ENCODE measurements at places on chromosomes 2 and 18.

GRCh38 chr18:44813586-44813985 is 132.9 kb downstream of the SETBP1 start:
- no peak for DNase-seq

GRCh38 chr2:80153151-80153550 is 151.4 kb downstream of the LRRTM1 start:
- no peak for DNase-seq

DNA sequence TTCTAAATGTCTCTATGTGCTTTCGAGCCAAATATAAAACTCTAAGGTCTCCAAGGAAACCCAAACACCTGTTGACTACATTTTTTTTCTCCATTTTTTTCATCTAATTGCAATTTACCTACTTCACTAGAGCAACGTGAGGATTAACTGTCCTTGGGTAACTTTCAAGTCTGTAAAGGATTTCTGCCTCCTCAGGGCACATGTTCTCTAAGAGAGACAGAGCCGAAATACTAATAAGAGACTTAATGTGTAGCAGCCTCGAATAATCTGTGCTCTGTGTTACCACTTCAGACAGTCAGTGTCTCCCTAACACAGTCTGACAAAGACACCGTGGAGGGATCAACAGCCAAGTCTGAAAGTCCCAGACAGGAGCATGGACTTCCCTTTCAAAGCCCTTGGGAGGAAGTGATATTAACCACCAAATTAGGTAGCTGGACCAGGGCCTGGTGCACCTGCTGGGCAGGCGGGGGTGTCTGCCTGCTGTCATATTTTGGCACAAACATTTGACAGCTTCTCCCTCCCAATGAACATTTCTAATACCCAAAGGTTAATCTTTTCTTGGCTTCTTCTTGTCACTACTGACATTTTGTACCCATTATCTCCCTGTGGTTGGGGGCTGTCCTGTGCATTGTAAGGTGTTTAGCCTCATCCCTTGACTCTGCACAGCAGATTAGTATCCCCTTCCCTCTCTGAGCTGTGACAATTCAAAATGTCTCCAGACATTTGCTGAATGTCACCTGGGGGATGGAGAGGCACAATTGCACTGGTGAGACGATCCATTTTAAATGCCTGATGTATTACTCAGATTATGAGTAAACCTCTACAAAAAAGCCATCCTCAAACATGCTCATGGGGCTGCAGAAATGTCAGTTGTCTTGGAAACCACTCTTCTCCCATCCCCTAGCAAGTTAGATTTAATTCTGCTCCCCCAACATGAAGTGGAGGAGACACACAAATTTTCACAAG is 45.7 kb upstream of the LYPD1 start:
- no peak for DNase-seq

- DNase-seq: peak; percentile 4
These were observed 156.8 kb downstream of the PAX3 start for GRCh38 chr2:222142027-222142426.

DNA sequence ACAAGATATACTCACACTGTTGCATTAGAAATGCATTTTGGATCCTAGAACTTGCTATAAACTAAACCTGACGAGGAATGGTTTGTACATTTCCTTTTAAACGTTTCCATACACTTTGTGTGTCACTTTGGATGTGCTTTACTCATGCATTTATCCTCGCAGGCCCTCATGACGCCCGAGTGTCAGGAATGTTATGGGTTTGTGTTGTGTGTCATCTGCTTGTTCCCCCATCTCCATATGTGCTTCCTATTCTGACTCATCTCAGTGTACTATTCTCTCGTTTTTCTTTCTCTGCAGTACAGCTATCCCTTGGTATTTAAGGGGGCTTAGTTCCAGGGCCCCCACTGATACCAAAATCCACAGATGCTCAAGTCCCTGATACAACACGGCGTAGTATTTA is 121.5 kb upstream of the RASGRP3 start:
- no peak for DNase-seq

DNA sequence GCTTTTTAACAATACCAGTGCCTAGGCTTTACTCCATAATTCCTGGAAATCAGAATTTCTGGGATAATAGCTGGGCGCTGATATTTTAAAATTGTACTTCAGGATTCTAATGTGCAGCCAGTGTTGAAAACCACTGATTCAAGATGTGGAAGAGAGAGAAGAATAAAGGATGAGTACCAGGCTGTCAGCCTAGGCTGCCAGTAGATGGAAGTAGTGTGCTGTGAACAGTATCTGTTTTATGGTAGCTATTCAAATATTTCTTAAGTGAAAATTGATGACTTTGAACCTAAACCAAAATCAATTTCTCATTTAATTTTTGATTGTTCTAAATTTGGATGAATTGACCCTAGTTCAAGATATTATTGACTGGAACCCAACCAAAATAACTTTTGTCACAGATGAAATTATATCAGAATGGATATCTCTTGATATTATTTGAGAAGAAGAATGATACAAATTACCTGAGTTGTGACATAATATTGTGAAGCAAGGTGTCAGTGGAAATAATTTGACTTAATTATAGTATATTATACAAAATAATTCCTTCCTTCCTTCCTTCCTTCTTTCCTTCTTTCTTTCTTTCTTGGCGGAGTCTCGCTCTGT is 88.0 kb downstream of the COMMD1 start:
- DNase-seq: peak; percentile 24

DNA sequence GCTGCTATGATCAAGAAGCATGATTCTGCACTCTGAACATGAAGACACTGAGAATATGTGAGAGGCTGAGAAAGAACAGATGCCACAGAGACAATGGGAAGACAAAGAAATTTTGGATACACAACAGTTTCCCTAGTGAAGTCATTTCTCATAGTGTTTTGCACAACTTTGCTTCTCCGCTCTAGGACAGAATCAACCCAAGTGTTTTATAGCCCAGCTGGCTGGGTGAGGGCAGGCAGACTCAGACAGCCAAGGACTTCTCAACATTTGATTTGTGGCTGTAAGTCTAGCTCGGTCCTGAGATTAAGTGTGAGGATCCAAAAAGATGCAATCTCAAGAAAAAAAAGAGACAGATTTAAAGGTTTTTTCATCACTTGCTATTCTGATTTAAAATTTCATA is 536.5 kb upstream of the CRIM1 start:
- DNase-seq: no peak

GRCh38 chr18:48135436-48135966 is 205.0 kb upstream of the SMAD2 start:
- no peak for DNase-seq

DNA sequence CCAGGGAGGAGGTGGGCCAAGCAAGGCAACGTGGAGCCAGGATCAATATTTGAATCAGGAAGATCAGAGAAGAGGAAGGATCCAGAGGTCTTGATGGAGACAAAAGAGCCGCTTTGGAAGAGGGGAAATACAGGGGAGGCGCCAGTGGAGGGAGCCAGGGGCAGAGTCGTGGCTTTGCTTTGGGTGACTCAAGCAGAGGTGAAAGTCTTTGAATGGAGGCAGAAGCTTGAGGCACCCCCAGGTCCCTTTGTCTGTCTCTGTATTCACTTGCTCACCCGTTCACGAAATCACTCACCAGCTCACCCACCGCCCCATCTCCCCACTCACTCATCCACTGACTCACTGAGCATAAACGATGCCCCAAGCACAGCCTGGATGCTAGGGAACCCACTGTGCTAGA is 134.1 kb downstream of the ACOXL start:
- DNase-seq: no peak

DNA sequence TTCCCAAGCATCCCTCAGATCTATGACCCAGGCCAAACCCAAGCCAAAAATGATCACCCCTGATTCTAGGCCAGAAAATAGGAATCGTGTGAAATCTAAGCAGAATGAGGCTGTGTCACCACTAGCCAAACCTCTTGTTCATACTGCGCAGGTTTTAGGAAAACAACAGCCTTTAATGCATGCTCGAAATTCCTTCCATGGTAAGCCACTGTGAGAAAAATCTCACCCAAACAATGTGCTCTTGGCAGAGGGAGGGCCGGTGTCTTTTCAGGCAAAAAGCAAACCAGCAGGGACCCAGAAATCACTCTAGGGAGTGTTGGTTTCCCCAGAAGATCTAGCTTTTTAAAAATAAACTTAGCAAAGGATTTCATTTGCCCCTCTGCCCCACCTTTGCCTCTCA is 71.2 kb upstream of the FOSL2 start:
- no peak for DNase-seq

- no peak for DNase-seq
These were observed 85.6 kb upstream of the DCC start for GRCh38 chr18:52254367-52254766.

DNA sequence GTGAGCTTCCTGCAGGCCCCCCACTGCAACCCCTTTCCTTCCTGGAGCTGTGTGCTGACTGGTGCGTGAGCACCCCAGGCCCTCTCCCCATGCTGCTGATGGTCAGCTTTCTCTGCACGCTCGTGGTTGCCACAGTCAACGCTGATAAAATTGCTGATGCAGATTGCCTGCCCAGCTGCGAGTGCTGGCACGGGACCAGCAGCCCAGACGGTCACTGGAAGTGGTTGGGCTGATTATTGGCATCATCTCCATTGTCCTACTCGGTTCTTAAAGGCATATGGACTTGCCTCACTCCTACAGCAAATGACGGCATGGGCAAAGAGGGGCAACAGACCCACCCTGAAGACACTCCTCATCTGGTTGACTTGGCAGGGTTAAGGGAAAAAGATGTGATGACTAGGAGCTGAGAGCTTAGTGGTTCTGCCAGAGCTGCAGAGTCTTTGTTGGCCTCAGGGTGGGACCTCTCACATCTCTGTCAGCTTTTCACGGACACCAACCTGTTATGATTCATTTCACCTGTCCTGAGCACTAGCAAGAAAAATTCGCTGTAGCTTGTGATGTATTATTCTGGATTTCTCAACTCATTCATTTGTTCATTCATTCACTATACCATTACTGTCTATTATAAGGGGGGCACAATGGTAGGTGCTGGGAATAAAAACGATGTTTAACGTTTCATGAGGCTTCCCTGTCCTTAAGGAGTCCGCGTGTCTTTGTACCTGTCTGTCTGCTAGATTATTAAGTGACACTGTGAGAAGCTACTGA is 38.4 kb downstream of the PAX8 start:
- DNase-seq: peak; percentile 84

- DNase-seq: no peak
These were observed 58.2 kb downstream of the COPS8 start for GRCh38 chr2:237143676-237144440.

GRCh38 chr2:187435756-187436155 is 12.3 kb downstream of the CALCRL start:
- DNase-seq: no peak

DNA sequence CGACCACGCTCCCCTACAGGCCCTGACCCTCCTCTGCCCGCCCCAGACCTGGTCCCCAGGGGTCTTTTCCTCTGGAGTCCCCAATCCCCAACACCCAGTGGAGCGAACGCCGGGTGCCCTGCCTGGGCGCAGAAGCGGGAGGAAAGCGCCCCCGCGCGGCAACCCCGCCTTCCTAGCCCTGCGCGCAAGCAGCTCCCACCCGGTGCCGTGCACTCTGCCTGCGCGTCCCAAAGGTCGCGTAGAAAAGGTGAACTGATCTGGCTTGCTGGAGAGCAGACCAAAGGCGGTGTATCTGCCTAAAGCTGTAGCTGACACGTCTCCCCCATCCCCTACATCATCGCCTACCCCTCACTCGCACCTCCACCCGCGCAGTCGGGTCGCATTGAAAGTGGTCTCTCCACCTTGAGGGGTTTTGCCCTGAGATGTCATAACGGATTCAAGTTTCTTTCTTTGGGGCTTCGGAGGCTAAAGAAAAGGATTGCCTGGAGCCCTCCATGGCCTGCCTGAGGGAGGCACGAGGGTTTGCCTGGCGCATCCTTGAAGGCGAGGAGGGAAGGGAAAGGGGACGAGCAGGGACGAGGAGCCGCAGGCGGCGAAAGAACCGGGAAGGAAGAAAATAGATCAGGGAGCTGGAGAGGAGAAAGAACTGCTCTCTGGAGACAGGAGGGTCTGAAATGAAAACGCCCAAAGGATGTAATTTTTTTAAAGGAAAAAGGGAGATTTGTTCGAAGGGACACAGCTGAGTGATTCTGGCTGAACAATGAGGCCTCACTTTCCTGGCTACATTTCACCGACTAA is 5.8 kb downstream of the GAD1 start:
- no peak for DNase-seq

DNA sequence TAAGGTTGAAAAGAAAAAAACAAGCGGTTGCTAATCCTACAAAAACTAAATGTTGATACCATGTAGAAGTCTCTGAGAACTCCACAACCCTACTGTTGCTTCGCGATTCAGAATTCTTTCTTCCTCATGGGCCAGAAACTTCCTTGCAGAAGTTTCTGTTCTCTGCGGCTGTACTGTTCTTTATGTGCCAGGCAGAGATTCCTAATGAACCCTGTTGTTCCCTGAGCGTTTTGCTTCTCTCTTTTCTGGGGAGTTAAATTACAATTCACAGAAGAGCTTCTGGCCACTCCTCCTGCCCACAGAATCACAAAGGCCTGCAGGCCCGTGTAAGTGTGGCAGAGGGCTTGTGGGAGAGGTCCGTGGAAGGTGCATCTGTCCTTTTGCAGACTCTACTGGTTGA is 1.8 kb upstream of the THNSL2 start:
- DNase-seq: no peak

DNA sequence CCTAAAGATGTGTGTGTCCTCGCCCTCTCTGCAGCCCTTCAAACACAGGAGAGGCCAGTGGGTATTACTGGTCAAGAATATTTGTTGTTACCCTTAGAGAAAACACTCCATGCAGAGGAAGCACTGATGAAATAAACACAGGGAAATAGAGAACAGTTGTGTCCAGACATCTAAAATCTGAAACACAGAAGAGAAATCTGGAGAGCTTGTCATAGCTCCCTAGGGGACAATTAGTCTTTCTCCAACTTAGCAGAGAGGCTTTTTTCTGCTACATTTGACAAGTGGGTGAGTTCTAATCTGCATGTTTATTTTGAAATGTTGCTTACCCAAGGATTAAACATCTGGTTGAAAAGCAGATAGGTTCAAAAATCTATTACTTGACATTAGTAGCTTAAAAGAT is 190.1 kb downstream of the CTNNA2 start:
- DNase-seq: no peak

DNA sequence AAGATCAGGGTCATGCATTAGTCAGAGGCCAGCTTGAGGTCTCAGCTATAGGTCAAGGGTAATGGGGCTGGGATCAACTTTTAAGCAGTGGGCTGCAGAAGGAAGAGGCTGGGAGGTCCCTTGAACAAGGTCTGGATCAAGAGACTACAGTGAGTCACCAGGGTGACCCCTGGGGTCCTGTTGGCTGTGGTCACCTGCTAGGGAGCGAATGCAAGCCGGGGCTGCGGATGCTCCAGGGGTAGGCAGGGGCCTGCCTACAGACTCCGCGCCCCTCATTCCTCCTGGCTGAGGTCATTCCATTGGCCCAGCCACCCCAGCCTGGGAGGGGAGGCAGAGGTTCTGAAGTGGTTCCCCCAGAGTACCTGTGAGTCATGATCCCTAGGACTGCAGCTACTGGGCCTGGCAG is 110.4 kb downstream of the CYP26B1 start:
- DNase-seq: no peak

GRCh38 chr2:166112193-166112605 is 15.6 kb downstream of the SCN1A start:
- no peak for DNase-seq

GRCh38 chr2:233416199-233416598 is 61.9 kb downstream of the DGKD start:
- no peak for DNase-seq

Data from H54 (cell line).